Dermis blood vessel endothelial cell (primary cell): ENCODE measurements at places on chromosomes 11 and 22.

DNA sequence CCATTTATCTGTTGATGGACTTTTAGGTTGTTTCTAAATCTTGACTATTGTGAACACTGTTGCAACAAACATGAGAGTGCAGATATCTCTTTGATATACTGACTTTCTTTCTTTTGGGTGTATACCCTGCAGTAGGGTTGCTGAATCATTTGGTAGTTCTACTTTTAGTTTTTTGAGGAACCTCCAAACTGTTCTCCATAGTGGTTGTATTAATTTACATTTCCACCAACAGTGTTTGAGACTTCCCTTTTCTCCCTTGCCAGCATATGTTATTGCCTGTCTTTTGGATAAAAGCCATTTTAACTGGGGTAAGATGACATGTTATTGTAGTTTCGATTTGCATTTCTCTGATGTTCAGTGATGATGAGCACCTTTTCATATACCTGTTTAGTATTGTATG is 330.0 kb downstream of the DDX10 start:
- no peak for DNase-seq

DNA sequence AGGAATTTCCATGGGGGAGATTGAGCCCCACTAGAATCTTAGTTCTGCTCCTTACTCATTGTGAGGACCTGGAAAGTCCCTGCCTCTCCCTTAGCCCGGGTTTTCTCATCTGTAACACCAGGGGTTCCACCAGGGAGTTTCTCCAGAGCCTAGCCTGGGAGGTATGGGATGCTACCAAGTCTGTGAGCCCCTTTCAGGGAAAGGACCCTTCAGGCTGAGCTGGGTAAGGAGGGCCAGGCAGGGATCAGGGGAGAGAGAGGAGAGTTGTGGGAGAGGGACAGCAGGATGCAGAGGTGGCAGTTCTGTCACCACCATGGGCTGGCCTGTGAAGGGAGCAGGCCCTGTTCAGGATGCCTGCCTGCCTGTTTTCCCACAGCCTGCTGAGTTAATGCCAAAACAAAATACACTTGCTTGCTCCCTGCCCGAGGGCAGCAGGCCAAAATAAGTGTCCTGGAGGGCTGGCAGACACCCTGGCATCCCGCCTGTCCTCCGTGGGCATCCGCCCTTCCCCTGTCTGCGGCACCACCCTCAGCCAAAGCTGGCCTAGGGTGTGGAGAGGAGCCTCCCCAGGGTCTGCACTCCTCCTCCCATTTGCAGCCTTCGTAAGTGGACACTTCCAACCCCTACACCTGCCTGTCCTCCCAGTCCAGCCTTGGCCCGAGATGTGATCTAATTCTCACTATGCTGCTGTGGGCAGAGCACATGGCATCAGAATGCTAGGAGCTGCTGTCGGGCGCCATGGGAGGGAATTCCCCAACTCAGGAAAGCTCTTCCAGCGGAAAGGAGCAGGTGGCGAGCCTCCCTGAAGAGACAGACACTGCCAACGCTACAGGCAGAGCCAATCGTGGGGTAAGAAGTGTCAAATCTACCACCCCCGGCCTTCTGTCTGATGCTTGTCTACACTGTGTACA is 5.9 kb upstream of the FCHSD2 start:
- DNase-seq = no peak

DNA sequence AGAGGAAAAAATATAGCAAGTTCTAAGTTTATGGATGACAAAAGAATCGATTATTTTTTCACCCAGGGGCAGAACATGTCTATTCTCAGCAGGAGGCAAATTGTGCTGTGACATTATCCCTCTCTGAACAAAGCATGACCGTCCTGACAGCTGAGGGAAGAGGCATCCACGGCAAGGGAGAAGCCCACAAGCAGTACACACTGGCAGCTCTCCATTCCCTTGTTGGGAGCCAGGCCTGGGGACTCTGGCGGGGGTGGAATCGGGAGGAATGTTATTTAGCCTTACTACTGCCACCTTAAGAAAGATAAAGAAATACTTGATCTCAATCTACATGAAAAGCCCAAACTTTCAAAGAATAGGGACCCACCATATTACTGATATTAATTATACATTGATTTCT is 3.4 kb downstream of the KIRREL3 start:
- DNase-seq = no peak

DNA sequence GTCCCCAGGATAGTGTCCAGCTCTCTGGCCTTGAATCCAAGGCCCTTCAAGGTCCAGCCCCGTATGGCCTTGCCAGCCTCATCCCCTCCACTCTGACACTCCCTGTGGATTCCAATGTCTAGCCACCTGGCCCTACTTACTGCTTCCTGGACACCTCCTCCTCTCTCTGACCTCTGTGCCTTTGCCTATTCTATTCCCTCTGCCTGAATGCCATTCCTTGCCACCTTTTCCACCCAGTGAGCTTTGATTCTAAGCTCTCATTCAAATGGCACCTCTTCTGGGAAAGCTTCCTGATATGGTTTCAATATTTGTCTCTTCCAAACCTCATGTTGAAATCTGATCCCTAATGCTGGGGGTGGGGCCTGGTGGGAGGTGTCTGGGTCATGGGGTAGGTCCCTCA is 31.9 kb upstream of the TTLL12 start:
- no peak for DNase-seq

- DNase-seq = no peak
Observed at GRCh38 chr22:32777987-32778386, 23.5 kb upstream of the TIMP3 start.
